ENCODE measurements at places on chromosomes 12 and 14.
A peak's percentile ranks its signal among the peaks of the same experiment; 100 is the strongest.

- DNase-seq = peak; percentile 60
These were observed 139.9 kb downstream of the GRIP1 start for GRCh38 chr12:66538970-66539369.

- no peak for DNase-seq
These were observed 85.2 kb downstream of the TMTC3 start for GRCh38 chr12:88227263-88227662.

- no peak for DNase-seq
These were observed 39.6 kb upstream of the TRAF3 start for GRCh38 chr14:102737402-102738372.

DNA sequence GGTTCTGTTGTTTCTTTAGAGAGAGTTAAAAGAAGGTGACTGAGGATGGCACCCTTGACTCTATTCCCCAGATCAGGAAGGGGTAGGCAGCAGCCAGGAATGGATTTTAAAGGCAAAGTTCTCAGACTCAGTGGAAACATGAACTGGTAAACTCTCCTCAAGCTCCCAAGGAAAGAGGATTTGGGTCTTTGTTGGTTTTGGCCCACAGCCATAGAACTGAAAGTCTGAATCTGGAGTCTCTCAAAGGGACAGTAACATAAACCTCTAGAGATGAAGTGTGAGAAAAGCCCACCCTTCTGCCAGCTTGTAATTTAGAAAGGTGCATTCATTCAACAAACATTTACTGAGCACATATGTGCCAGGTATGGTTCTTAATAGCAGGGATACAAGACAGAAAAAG, 28.6 kb upstream of the BLTP3B start:
- no peak for DNase-seq

DNA sequence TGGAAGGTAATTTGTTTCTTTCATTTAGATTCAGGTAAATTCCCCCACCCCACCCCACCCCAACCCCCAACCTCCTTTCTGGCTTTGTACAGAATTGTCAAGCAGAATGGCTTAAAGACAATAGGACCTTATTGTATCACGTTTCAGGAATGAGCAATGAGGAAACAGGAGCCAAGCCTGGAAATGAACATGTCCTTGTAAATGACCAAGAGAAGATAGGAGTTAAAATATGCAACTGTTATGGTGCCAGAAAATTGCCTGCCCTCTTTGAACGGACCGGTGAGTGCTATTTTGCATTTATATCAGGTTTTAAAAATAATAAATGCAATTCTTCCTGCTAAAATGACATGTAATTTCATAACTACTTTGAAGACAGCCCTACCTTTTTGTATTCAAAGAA, 141.6 kb upstream of the PELI2 start:
- DNase-seq = no peak

DNA sequence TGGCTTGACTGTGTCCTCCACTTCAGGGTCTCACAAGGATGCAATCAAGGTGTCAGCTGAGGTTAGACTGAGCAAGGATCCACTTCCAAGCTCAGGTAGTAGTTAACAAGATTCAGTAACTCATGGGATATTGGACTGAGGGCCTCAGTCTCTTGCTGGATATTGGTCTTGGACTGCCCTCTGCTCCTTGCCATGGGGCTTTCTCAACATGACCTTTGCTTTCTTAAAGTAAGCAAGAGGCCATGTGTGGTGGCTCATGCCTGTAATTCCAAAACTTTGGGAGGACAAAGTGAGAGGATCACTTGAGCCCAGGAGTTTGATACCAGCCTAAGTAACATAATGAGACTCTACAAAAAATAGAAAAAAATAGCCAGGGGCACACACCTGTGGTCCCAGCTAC, 231.3 kb upstream of the AMIGO2 start:
- DNase-seq = no peak

GRCh38 chr12:131050463-131051154, 96.9 kb downstream of the ADGRD1 start:
- DNase-seq = no peak

DNA sequence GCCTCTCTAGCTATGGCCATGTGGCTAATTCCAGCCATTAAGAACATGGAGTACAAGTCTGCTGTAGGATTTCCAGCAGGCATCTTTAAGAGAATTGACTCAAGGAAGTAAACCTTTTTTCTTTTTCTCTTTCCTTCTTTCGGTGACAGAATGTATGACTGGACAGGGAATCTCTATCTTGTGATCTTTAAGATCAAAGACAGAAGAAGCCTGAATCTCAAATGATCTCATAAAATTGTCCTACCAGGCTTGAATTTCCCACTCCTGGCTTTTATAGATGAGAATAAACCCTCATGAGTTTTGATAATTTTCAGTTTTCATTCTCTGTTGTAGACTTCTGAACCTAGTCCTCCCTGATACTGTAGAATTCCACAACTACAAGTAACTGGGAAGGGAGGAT, 11.4 kb downstream of the DUSP6 start:
- DNase-seq = no peak

GRCh38 chr14:41137741-41138140, 468.9 kb upstream of the LRFN5 start:
- DNase-seq = no peak

DNA sequence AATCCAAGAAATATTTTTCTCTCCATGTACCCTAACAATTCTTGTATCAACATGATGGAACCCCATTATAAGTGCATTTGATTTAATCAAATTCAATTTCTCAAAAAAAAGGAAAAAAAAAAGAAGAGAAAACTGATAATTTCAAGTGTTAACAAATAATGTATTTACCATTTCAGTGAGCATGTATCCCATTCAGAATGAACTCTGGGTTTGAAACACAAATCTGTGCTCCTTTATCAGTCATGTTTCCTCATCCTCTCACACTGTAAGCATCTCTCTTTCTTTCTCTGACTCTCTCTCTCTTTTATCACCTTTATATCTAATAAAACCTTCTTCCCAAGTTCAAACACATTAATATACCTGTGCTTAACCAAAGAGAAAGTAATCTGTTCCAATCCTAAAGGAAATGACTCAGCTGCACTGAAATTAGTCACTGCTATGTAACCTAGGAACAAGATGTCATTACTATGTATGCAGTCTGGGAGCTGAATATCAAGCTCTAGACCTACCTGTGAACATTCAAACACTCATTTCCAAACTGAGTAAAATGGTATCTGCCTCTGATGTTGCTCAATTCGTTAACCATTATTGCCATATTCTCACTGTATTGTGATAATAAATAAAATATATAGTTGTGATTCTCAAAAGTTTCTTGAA, 135.0 kb upstream of the LRIG3 start:
- no peak for DNase-seq

DNA sequence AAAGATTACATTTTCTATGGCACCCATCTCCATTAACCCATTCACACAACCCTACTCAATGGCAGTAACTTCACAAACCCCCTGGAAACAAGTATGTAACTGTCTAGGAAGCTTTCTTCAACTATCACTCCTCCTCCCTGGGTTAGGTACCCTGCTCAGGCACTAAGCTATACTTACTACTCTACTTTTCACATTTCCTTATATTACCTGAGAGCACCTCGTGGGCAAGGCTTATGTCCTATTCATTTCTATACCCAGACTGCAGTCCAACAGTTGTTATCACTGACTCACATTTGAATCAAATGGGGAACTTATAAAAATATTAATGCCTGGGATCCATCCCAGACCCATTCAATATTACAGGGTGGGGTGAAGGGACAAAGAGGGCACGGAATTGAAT, 4.6 kb downstream of the PAWR start:
- no peak for DNase-seq

DNA sequence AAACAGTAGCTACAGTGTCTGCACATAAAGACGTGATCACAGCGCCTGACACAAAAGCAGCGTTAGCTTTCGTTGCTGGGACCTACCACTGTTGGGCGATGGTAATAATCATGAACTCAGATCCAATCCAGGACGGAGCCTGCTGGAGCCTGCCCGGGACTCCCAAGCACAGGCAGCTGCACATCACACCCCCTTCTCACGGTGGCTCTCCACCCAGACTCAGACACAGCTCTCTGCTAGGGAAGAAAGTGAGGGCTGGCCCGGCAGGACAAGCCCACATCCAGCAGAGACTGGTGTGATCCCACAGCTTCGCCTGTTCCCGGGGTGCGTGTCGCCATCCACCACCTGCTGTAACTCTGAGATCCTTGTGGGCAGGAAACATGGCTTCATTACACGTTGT, 49.9 kb upstream of the FOXN3 start:
- DNase-seq = no peak

DNA sequence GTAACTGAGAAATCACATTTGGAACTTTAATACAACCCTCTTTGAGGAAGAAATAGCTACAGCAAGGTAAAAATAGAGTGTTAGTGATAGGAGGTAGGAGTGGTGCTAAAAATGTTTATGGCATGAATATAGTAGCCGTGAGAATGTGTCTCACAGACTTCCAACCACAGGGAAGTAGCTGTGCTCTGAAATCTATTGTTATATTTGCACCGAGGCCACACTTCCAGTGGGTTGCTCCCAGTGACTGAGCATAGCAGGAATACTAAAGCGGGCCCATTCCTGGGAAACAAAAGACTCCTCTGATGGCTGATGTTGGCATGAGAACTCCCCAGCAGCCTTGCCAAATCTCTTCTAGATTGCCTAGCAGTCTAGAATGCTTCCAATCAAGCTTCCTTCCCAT, 174.1 kb upstream of the PLXNC1 start:
- DNase-seq = no peak

DNA sequence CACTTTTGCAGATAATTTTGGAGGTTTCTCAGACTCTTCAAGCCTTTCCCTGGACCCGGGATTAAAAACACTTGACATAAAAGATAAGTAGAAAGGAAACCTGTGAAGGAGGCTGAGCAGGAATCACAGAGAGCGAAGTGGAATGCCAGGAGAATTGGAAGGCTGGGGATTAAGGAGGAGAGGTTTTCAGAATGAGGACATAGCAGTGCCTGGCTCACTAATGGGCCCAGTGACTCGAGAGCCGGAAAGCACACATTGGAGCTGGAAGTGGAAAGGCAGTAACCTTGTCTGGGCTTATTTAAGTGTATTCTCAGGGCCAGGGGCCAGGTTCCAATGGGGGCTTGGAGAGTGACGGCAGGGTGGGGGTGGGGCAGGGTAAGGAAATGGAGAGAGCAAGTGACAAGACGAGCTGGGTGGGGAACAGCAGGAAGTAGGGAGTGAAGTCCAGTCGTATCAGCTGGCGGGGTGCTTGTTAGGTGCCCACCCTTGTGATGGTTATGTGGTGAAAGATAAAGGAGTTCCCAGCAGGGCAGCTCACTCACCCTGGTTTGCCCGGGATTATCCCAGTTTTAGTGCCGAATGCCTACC, 13.1 kb downstream of the EVL start:
- no peak for DNase-seq

GRCh38 chr12:114477989-114478395, 72.0 kb upstream of the TBX5 start:
- no peak for DNase-seq

GRCh38 chr12:113322343-113322742, 12.6 kb downstream of the SLC8B1 start:
- no peak for DNase-seq

DNA sequence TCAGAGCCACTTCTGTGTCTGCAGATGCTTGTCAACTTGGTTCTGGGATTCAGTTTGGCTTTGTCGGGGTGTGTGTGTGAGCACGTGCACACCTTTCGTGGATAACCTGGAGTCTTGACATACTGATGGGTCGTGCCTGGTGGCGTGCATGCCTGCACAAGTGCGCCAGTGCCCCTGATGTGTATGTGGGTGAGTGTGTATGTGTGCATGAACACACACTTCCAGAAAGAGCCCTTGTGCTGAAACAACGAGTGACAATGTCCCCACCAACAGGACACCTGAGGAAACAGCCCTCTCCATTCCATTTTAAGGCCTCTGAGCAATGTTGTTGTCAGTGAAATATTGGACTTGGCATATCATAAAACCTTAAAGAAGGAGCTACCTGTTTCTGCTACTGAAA, 53.9 kb downstream of the SMUG1 start:
- DNase-seq = no peak

- DNase-seq = no peak
These were observed 81.1 kb downstream of the ARL6IP4 start for GRCh38 chr12:123061441-123062205.

GRCh38 chr12:116395396-116395795, 117.9 kb upstream of the MED13L start:
- no peak for DNase-seq
